LNCaP clone FGC (cell line): ENCODE measurements at places on chromosomes 6 and 20.
A peak's percentile ranks its signal among the peaks of the same experiment; 100 is the strongest.

- no peak for DNase-seq
Observed at GRCh38 chr6:72287801-72288200, 334.1 kb upstream of the KCNQ5 start.

- no peak for DNase-seq
Observed at GRCh38 chr20:62760471-62760855, 35.8 kb upstream of the MRGBP start.

DNA sequence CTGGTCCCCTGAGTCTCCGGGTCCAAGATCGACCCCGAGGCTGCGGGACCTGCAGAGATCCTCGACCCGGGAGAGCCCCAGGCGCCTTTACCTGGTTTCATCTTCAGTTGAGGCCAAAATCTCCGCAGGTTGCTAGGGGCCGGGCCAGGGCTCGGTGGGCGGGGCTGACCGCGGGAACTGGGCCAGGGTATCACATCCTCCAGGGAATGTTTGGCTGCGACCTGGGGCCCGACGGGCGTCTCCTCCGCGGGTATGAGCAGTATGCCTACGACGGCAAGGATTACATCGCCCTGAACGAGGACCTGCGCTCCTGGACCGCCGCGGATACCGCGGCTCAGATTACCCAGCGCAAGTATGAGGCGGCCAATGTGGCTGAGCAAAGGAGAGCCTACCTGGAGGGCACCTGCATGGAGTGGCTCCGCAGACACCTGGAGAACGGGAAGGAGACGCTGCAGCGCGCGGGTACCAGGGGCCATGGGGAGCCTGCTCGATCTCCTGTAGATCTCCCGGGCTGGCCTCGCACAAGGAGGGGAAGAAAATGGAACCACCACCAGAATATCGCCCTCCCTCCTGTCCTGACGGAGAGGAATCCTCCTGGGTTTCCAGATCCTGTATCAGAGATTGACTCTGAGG lies 53.8 kb upstream of the POLR1H start:
- DNase-seq = no peak

GRCh38 chr20:44153636-44154043 lies 33.3 kb downstream of the JPH2 start:
- no peak for DNase-seq

DNA sequence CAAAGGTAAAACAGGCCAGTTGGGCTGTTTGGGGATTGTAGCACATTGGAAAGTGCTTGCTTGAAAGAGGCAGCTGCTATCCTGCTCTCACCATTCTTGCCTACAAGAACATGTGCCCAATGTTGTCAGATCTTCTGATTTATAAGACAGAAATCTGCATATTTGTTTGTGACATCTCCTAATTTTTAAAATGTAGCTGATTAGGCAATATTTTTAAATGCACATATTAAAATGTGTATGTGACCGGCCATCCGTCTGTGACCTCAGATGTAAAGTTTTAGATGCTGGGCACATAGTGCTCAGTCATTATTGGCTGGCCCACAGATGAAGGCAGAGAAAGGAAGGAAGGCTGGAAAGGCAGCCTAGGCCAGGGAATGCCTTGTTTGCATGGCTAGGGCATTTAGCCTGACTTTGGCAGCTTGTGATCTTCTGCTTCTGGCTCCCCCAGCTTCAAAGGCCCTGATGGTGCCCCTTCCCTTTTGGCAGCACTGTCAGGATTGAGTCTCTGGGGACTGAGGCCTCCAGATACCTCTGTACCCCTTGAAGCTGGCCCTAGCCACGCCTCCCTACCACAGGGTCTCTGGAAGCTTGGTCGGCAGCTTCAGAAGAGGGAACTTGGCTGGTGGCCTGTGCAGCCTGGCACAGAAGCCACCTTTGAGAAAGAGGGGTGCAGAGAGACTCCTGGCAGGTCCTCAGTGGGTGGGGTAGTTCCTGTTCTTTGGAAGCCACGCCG lies 6.4 kb downstream of the SNPH start:
- DNase-seq = no peak

GRCh38 chr6:57313711-57314471 lies 3.5 kb upstream of the PRIM2 start:
- DNase-seq = no peak

- DNase-seq = no peak
Observed at GRCh38 chr6:123676793-123677192, 40.0 kb upstream of the TRDN start.

DNA sequence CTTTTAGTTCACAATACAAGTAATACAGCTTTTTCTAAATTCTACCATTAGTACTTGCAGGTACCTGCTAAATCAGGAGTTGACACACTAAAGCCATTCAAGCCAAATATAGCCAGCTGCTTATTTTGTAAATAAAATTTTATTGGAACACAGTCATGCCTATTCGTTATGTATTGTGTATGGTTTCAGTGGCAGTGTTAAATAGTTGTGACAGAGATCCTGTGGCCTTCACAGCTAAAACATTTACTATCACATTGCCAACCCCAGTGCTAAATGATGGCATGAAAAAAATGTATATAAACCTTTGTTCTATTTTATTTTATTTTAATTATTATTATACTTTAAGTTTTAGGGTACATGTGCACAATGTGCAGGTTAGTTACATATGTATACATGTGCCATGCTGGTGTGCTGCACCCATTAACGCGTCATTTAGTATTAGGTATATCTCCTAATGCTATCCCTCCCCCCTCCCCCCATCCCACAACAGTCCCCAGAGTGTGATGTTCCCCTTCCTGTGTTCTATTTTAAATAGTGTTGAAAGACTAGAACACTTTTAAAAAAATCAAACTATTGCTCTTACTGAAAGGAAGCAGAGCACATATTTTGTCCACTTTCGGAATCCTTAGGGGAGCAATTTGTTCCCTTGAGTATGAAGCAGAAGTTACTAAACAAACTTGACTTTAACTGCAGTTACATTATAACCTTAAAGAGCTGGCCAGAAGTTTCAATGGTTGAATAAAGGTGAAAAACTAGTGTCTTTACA lies 115.7 kb downstream of the PRIM2 start:
- no peak for DNase-seq

DNA sequence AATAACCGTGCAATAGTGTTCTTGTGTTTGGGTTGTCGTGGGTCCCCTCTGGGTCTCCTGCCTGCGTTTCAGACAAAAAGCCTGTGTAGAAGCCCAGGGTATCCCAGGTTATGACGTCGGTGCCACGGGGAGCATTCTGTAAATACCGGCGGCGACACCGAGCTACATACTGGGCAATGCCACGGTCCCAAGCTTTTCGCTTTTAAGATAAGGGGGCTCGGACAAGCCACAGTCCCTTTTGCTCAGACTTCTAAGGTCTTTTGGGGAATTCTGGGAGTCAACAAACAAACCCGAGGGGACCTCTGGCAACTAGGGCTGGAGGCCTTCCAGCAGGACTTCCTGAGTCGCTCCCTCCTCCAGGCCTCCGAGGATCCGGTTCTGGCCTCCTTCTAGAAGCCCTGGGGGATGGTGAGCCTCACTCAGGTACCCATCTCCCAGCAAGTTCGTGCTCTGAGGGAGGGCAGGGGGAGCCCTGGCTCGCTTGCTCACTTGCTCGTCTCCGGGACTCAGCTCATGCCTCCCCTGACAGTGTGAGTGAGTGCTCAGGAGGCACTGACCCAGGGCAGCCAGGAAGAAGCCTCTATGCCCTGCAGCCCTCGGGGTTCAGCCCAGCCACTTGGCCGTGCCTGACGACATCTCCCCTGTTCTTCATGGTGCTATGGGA lies 62.4 kb upstream of the MRPS10 start:
- no peak for DNase-seq

GRCh38 chr6:104212977-104213668 lies 646.6 kb downstream of the HACE1 start:
- no peak for DNase-seq

DNA sequence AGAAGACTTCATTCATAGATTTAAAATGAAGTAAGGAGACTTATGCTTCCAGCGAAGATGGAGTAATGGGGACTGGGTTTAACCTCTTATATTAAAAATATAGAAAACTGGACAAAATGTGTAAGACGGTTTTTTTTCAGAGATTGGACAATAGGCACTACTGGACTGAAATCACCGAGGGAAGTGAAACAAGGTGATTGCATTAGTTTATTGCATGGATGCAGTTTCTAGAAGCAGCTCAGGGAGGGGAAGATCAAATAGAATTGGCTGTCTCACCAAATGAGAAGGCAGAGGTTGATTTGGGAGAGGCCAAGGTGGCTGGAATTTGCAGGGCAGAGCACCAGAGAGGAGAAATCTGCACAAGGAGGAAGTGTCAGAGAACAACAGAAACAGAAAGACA lies 162.6 kb downstream of the DNAH8 start:
- DNase-seq = no peak

DNA sequence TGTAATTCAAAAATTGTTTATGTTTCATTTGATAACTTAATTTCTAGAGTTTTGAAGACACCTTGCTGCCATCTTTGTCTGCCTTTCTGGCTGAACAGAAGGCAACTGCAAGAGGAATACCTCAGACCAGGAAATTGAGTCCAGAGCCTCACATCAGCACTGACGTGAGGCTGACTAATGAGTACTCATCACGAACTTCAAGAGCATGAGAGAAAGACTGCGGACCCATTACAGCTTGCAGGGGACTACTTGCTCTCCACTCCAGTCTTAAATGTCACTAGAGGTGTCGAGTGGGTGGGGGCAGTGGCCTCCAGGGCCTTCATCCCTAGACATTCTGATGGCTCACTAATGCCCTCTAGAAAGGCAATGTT lies 109.5 kb upstream of the SSTR4 start:
- no peak for DNase-seq

GRCh38 chr6:132287101-132287500 lies 114.2 kb downstream of the MOXD1 start:
- DNase-seq = no peak

GRCh38 chr6:26269531-26270485 lies 95.2 kb upstream of the BTN3A2 start:
- no peak for DNase-seq

DNA sequence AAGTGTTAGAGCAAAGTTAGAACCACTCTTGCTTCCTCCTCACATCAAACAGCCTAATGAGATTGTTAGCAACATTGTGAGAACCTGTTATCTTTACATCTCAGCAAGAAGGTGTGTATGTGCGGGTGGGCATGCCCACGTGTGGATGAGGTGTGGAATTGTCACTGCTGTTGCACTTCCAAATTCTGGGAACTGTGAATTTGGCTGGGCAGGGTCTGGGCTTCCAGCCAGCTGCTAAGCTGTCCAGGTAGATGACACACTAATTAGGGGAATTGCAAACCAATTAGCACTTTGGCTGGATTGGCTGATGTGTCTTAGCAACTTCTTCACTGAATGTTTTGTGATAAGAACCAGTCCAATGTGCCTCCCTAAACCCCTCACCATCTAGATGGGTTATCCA lies 848.2 kb downstream of the DHX35 start:
- DNase-seq = no peak

- no peak for DNase-seq
Observed at GRCh38 chr6:5384276-5384675, 123.0 kb downstream of the FARS2 start.

GRCh38 chr20:63290677-63291472 lies 2.1 kb upstream of the COL20A1 start:
- no peak for DNase-seq

GRCh38 chr6:118748311-118749062 lies 97.1 kb upstream of the CEP85L start:
- DNase-seq = no peak

- peak; percentile 51 for DNase-seq
Observed at GRCh38 chr6:158122048-158122447, 46.0 kb downstream of the SERAC1 start.

GRCh38 chr6:18496462-18496861 lies 109.3 kb downstream of the RNF144B start:
- DNase-seq = no peak

DNA sequence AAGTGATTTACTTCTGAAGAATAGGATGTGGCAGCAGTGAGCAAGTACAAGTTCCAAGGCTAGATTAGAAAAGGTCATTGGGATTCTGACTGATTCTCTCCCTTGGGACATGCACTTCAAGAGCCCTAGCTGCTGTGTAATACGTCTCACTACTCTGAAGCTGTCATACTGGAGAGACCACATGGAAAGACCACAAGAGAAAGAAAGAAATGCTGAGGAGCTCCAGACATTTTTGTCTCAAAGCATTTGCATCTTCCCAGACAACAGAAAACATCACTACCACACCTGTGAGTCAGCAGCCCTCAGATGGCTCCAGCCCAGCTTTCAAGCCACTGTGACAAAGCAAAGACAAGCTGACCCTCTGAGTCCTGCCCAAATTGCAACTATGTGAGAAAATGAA lies 20.7 kb downstream of the TENT5A start:
- no peak for DNase-seq

GRCh38 chr6:5058254-5058653 lies 26.9 kb upstream of the PPP1R3G start:
- DNase-seq = no peak

DNA sequence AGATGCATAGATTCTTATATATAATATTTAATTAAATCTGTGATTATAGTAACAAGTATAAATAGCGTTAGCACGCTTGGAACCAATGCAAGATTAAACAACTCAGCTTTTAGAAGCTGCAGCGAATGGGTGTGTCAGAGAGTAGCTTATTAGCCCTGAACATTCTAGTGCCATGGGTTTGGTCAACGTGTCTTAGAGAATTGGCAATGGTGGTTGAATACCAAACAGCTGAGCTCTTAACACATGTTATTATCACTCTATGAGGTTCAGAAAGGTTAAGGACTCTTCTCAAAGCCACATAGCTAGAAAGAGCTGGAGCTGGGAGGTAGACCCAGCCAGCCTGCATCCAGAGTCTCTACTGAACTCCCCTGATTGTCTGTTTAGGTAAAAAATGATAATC lies 284.2 kb upstream of the CHD6 start:
- no peak for DNase-seq

DNA sequence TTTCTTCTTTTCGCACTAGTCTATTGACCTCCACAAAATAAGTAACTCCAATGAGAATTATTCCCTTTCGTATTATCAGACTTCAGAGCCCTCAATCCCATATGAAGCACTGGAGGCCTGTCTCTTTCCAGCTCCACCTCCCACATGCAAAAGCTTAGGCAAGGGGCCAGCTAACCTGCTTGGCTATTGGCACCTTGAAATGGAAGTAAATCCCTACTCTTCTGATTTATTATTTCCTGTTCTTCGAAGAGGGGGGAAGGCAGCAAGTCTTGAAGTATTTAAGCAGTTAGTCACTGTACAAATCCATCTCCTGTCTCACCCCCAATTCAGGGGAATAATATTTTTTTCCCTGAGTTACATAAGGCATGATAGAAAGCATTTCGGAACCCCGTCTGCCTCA lies 577.8 kb downstream of the MAFB start:
- no peak for DNase-seq

DNA sequence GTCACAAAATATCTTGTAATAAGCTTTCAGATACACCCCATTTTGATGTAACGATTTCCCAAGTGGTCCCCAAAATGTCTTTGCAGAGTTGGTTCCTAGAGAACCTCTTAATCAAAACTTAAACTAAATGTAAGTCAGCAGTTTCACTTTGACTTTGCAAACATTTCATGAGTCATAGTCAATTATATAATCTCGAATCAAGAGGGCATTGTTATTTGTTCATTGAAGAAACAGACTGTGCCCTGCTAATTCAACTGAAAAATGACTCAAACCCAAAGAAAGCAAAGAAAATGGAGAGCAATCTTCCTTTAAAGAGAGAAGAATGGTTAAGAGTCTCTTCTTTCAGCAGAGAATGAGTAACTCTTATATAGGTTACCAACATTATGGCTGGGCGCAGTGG lies 58.3 kb downstream of the IPCEF1 start:
- DNase-seq = no peak
